ENCODE measurements at places on chromosomes 12 and 14. TPM values are rescaled to one million over a fixed set of nuclear protein-coding genes. Genes with fewer than 3 reads are reported as not detected.

DNA sequence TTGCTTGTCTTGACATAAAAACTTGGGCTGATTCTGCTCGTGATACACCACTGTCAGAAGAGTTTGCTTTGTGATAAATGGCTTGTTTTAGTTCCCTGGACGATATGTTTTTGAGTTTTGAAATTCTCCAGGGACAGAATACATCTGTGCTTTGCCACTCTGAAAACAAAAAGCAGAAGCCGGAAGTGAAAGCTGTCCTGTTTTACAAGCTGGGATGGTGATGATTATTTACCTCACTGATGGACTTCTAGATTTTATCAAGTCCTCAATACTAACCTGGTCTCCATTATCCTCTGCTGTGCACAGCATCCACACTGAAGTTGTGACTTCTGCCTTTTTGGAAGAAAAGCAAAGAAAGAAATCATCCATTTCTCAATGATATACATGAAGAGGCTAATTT lies 251.6 kb downstream of the TRHDE start:
- no peak overlapping the region for H3K4me3 ChIP-seq
- no peaks in the 10 kb centered on the region for H3K27me3 ChIP-seq
- no peak overlapping the region for H3K27ac ChIP-seq
- no peaks in the 10 kb centered on the region for H3K36me3 ChIP-seq
- DNase-seq, result no peak
- no peaks in the 10 kb centered on the region for H3K4me1 ChIP-seq

- no peak overlapping the region for H3K4me3 ChIP-seq
- H3K27me3 ChIP-seq, result no peaks in the 10 kb centered on the region
- no peaks in the 10 kb centered on the region for H3K4me1 ChIP-seq
- DNase-seq, result no peak
- no peak overlapping the region for H3K27ac ChIP-seq
- no peaks in the 10 kb centered on the region for H3K36me3 ChIP-seq
Measured at GRCh38 chr12:84091651-84092050, 820.9 kb downstream of the SLC6A15 start.

GRCh38 chr14:34496007-34496678 lies 34.1 kb upstream of the SPTSSA start:
- no peaks in the 10 kb centered on the region for H3K27me3 ChIP-seq
- DNase-seq, result no peak
- H3K27ac ChIP-seq, result peak overlapping the region; percentile 85
- H3K36me3 ChIP-seq, result no peaks in the 10 kb centered on the region

- H3K4me1 ChIP-seq, result no peaks in the 10 kb centered on the region
- DNase-seq, result no peak
- peaks cover 35% of the 10 kb centered on the region for H3K36me3 ChIP-seq
- H3K27ac ChIP-seq, result no peak overlapping the region
- no peaks in the 10 kb centered on the region for H3K27me3 ChIP-seq
- no peak overlapping the region for H3K4me3 ChIP-seq
Measured at GRCh38 chr12:857611-858010, 91.9 kb downstream of the RAD52 start.

DNA sequence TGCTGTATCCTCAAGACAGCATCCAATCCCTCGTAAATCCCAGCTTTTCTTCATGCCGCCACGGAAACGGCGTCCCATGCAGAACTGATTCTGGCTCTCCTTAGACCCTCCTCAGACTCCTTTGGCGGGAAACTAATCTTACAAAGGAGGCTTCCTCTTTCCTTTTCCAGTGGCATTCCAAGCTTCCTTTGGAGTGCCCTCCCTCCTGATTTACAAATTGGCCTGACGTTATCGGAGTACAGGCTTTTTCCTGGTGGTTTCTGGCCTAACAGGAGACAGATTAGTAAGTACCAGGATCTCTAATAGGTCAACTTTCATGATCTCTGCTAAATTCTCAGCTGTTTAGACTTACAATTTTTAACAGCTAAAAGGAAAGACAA lies 1.3 kb upstream of the ZDHHC17 start:
- H3K4me1 ChIP-seq, result peaks cover 12% of the 10 kb centered on the region
- H3K27me3 ChIP-seq, result no peaks in the 10 kb centered on the region
- no peak for DNase-seq
- H3K4me3 ChIP-seq, result no peak overlapping the region

DNA sequence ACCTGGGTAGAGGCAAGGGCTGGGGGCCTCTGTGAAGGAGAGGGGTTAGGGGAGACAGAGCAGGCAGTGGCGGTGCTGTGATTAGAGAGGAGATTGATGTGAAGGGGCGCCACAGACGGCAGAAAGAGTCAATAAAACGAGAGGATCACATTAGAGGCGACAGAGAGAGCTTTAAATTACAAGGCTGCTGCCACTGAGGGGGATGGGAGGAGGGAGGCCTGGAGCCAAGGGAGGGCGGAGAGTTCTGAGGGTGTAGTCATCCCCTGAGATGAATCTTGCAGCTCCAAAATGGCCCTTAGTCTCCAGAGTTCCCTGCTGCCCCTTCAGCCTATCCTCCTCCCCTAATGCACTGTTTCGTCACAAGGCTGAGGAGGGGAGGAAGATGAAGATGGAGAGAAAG lies 12.8 kb downstream of the ZFHX2 start:
- H3K4me3 ChIP-seq, result no peak overlapping the region
- no peaks in the 10 kb centered on the region for H3K27me3 ChIP-seq
- H3K27ac ChIP-seq, result no peak overlapping the region
- DNase-seq, result no peak

DNA sequence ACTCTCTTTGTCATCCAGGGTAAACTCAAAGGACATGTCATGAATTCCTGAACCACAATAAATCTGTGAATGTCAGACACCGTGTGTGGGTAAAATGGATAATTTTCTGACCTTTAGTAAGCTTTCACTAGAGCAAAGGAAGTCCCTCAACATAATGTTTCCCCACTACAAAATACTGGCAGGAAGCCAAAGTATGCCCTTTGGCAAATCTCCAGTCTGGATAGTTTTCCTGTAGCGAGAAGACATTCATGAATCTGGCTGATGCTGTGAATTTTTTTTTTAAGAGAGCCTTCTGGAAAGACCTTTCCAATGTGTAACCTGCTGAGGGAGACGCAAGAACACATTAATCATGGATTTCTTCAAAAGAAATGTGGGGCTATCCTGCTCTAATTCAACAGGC lies 389.6 kb upstream of the DDHD1 start:
- no peaks in the 10 kb centered on the region for H3K27me3 ChIP-seq
- no peaks in the 10 kb centered on the region for H3K36me3 ChIP-seq
- no peaks in the 10 kb centered on the region for H3K4me1 ChIP-seq
- H3K4me3 ChIP-seq, result no peak overlapping the region
- DNase-seq, result peak; percentile 44

Gene ATL1
- 3.8 TPM for total RNA-seq

Gene TMTC2
- 8.3 TPM for total RNA-seq

Gene CLBA1
- 12.5 TPM for total RNA-seq
